ENCODE measurements at places on chromosomes 7 and 10.

GRCh38 chr7:68038621-68039314 is 1042.1 kb downstream of the TYW1 start:
- no peak for DNase-seq

DNA sequence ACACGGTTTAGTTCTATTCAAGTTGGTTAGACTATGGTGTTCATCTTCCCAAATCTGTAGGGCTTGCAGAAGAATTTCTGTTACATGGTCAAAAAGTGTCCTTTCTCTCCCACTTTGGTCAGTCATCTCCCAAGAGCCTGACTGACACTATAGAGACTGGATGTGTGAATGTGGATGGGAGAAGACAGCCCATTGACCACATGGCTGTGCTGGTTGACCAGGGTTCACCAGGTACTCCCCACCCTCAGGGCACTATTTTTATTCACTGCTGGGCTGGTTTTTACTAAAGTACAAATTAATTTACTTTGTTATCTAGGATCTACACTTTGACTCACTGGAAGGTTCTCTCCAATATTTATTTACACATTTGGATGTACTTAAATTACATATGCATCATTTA is 2.3 kb downstream of the ZNF804B start:
- no peak for DNase-seq

- DNase-seq: no peak
Measured at GRCh38 chr7:2432910-2433712, 29.7 kb downstream of the CHST12 start.

- DNase-seq: no peak
Measured at GRCh38 chr10:43863270-43863669, 214.6 kb upstream of the ZNF32 start.

DNA sequence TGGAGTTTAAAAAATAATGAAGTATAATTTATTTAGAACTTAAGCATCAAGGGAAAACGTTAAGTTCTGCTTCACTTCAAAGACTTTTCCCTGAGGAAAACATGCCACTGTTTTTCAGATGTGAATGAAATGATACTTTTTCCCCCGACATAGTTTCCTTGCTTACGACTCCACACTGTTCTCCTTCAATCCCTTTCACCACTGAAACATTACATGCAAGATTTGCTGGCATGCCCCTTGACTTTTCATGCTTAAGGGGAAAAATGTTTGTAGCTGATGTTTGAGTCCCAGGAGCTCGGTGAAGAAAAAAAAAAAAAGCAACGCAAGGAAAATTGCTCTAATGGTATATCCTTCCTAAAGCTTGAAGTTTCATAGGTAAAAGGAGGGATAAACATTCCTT is 10.0 kb downstream of the GLI3 start:
- no peak for DNase-seq

DNA sequence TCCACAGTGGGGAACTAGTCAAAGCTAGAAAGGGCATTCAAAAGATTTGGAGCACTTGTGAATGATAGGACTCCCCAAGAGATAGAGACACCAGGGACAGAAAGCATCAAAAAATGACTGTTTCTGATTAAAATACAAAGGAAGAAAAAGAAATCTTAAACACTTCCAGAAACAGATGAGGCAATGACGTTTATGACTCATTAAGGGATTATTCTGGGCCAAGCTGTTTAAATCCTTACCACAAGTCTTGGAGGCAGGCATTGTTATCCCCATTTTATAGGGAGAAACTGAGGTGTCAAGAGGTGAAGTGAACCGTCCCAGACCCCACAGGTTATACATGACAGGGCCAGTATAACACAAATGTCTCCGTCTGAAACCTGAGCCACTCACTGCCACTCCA is 68.3 kb upstream of the AMPH start:
- no peak for DNase-seq
